ENCODE measurements at places on chromosomes 7 and 10.

DNA sequence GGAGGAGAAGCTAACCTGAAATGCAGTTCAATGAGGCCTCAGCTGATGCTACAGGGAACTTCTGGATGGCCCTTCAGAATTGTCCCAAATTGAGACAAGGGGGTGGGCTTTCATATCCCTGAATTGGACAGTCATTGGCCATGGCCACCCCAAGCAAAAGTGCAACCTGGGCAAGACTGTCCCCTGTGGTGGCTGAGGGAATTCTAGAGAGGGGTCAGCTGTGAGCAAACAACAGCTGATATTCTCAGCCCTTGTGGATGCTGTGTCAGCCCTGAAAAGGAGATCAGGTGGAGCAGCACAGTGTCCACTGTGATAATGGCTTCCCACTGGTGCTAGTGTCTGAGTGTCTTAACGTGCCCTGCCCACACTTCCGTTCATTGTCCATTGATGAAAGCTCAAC lies 76.6 kb downstream of the SLC16A9 start:
- H3K27ac ChIP-seq: no peak overlapping the region
- no peaks in the 10 kb centered on the region for H3K36me3 ChIP-seq
- no peaks in the 10 kb centered on the region for H3K27me3 ChIP-seq

DNA sequence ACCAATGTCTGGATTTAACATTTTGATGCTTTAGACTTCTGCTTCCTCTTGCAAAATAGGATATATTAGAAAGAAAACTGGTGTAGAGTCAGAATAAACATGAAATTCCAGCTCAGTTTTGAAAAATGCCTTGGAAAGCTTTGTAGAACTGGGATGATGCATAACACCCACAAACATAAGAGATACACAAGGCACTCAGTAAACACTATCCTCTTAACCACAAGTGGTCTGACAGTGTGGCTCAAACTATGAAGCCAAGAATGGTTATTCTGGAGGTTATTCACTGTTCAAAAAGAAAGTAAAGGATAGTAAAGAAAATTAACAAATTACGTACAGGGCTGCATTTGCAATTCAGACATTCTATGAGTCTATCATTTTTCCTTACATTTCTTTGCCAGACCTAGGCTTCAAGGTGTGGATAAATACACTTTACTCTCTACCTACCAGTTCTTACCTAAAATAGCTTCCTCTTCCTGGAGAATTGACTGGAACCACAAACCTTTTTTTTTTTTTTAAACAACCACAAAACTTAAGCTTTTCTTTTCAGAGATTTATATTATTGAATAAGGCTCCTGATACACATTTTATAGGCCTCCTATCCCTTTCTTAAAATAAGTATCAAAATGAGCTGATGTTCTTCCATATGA lies 9.0 kb upstream of the RSBN1L start:
- no peak overlapping the region for H3K27ac ChIP-seq
- H3K27me3 ChIP-seq: no peaks in the 10 kb centered on the region
- peaks cover 3% of the 10 kb centered on the region for H3K4me1 ChIP-seq

- peaks cover 17% of the 10 kb centered on the region for H3K4me1 ChIP-seq
- no peak overlapping the region for H3K4me3 ChIP-seq
- no peak for DNase-seq
- H3K36me3 ChIP-seq: no peaks in the 10 kb centered on the region
These were observed 1.6 kb upstream of the LANCL2 start for GRCh38 chr7:55363386-55364170.

GRCh38 chr7:44080118-44080517 lies 2.2 kb downstream of the POLM start:
- no peak overlapping the region for H3K4me3 ChIP-seq
- DNase-seq: no peak
- no peaks in the 10 kb centered on the region for H3K27me3 ChIP-seq
- peaks cover 22% of the 10 kb centered on the region for H3K4me1 ChIP-seq

GRCh38 chr10:69413221-69413865 lies 3.4 kb downstream of the TACR2 start:
- H3K27me3 ChIP-seq: no peaks in the 10 kb centered on the region
- peak overlapping the region; percentile 15 for H3K27ac ChIP-seq
- H3K36me3 ChIP-seq: no peaks in the 10 kb centered on the region
- no peak for DNase-seq

Measured in thoracic aorta (tissue), 2 donors.